ENCODE measurements at places on chromosomes 6 and 20.

GRCh38 chr6:35534407-35535170 lies 21.9 kb upstream of the TULP1 start:
- DNase-seq: no peak

GRCh38 chr20:58011947-58012610 lies 216.4 kb downstream of the ANKRD60 start:
- no peak for DNase-seq

GRCh38 chr20:63230800-63231268 lies 4.9 kb upstream of the BIRC7 start:
- peak; percentile 63 for DNase-seq

DNA sequence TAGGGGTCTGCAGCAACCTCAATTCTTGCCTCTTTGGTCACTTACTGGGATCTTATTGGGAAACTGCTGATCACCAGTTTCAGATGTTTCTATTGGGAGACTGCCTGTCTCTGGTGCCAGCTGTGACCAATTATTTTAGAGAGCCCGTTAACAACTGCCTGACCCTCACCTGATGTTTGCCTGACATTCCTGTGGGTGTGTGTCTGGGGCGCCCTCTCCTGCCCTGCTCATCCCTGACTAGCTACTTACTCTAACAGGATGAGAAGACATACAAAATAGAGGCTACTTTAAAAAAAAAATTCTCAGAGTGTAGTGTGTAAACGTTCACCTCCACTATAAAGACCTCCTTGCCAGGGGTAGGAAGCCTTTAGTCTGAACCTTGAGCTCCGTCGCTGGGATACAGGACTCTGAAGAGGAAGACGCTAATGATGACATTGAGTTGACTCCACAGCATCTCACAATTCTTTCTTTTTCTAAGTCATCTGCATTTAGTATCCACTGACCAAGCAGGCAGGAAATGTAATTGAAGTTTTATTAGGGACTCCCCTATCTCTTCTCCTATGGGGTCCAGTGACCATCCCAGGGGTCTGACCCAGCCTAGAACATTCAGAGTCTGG lies 54.6 kb upstream of the DDR1 start:
- DNase-seq: no peak

DNA sequence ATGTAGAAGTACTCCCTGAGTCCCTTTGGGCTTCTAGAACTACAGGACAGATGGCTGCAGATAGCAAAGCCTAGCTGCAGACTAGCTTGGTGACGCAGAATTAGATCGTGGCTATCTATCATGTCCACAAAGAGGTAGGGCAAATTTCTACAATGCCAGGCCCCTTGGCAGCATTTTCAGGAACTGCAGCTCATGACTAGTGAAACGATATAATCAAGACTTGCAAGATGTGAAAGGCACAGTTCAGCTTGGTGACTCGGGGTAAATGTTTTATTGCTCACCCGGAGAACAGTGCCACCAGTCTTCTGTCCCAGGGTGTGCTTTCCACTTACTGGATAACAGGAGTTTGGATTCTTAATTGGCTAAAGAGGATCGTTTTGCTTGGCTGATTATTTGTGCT lies 108.7 kb upstream of the LY86 start:
- DNase-seq: no peak

DNA sequence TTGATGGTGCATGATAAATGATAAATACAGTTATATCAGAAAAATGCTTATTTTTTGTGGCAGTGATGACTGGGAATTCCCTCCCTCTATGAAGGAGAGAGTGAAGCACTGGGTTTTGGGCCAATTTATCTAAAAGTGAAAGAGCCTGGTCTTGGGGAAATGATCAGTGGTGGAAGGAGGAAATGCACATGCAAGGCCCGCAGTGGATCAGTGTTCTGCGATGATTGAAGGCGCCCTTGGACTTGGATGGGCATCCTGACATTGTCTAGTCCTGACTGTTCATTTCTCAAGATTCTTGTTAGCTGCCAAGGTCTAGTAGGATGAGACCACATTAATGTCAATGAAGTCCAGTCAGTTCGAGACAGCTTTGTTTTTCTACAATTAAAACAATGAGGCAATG lies 272.0 kb upstream of the SLC35B3 start:
- no peak for DNase-seq

- DNase-seq: no peak
Observed at GRCh38 chr6:40444312-40444711, 142.9 kb downstream of the LRFN2 start.

GRCh38 chr6:90230548-90231215 lies 66.0 kb downstream of the BACH2 start:
- DNase-seq: no peak

- no peak for DNase-seq
Observed at GRCh38 chr20:59153832-59154231, 9.8 kb upstream of the ZNF831 start.

GRCh38 chr6:37819802-37820717 lies 533 bp downstream of the ZFAND3 start:
- DNase-seq: peak; percentile 56

DNA sequence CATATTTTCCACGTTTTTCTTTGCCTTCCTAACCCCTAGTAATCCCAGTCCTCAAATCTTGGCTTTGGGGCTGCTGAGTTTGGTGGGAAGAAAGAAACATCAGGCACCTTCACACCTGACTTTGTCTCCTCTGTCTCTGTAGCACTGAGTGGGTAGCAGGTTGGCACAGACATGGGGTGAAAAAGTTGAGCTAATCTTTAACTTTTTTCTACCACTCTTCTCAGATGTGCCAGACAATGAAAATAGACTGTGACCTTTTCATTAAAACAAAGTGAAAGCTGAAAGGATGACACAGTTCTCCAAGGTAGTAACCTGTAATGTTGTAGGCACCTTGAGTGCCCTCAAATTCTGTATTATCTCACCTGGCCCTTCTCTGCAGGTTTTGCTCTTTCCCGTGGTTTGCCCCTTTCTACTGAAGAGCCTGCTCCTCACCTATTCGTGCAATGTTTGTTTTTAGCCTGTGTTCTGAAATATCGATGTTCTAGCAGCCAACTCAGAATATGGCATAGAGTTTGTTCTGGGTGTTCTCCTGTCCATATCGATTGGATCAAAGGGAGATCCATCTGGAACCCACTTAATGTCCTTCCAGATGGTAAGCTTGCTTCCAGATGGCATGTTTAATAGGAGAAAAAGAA lies 57.8 kb upstream of the ATXN1 start:
- no peak for DNase-seq

DNA sequence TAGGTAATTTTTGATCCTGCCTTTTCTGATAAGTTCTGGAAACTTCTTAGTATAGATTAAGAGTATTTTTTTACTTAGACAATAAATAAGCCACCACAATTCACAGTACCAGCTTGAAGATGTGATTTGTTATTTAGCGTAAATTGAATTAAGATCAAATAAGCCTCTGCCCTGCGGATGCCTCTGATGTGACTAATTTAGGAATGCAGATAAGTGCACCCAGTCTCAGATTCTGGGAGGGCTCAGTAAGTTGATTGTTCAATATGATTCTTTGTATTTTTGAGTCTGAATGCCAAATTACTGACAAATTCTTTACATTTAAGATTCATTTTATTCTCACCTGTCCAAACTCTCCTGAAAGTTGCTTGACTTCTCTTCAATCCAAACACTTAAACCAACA lies 147.5 kb downstream of the THBS2 start:
- no peak for DNase-seq

- DNase-seq: no peak
Observed at GRCh38 chr20:17790296-17790695, 90.5 kb downstream of the BANF2 start.

- no peak for DNase-seq
Observed at GRCh38 chr6:114144887-114145851, 174.2 kb upstream of the HDAC2 start.

- DNase-seq: peak; percentile 45
Observed at GRCh38 chr6:138765896-138766655, 7.5 kb upstream of the CCDC28A start.

- DNase-seq: no peak
Observed at GRCh38 chr6:17349427-17349826, 44.0 kb upstream of the CAP2 start.

GRCh38 chr20:48763216-48763914 lies 64.4 kb downstream of the PREX1 start:
- no peak for DNase-seq

DNA sequence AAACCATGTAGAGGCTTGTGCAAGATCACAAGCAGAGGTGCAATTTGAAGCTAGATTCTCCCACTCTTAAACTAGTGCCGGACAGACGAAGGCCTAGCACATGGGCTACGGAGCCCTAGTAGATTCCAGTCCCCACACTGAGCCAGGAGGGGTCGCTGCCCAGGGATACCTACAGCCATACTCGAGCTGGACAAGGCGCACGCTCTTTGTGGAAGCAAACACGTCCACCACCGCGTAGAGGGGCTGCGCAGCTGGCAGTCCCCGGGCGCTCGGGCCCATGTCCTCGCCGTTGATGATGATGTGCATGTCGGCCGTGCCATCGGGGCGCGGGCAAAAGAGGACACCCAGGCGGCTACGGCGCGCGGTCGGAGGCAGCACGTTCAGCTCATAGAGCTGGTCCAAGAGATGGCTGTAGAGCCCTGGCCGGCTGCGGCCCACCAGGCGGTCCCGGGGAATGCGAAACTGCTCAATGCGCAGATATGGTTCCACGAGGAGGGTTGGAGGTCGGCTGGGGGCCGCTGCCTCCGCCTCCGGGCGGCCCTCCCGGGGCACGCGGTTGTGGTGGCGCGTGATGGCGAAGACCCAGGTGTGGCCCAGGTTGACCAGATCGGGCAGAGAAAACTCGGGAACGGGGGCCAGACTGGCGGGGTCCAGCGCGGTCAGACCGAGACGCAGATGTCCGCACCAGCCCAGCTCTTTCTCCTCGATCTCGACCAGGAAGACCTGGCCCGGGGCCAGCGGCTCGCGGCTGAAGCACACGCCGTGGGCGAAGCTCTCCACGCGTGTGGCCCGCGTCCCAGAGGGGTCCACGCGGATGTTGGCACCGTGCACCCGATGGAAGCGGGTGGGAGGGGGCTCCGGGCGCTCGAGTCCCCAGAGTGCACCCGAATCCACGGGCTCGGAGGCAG lies 677 bp downstream of the NEURL2 start:
- DNase-seq: peak; percentile 74

- no peak for DNase-seq
Observed at GRCh38 chr20:10854976-10855375, 181.2 kb upstream of the JAG1 start.

DNA sequence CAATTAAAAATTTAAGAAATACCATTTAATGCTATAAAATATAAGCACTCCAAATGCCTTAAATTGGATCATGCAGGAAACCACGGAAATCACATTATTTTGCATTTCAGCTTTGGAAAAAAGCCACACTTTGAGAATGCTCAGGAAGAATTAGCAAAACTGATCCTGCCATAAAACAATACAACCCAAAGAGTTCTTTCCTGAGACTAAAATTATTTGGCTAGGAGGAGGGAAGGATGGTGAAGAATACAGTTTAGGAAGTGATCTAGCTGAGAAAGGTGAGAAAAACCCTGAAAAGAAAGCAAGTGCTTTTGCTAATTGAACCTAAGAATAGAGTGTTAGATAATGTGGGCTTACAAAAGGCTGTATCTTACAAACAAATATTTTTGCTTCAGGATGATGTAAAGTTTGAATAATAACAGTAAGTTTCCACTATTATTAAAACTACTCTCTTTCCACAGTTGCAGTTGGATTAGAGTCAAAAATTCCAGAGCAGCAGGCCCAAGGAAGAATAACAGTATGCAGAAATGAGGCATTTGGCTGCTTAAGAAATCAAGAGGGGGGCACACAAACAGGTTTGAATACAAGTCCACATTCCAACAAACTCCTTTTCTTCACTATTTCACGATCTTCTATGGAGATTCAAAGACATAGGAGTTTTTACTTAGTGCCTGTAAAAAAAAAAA lies 565.4 kb downstream of the RFPL4B start:
- no peak for DNase-seq

- no peak for DNase-seq
Observed at GRCh38 chr6:129889580-129889979, 28.5 kb upstream of the TMEM244 start.

DNA sequence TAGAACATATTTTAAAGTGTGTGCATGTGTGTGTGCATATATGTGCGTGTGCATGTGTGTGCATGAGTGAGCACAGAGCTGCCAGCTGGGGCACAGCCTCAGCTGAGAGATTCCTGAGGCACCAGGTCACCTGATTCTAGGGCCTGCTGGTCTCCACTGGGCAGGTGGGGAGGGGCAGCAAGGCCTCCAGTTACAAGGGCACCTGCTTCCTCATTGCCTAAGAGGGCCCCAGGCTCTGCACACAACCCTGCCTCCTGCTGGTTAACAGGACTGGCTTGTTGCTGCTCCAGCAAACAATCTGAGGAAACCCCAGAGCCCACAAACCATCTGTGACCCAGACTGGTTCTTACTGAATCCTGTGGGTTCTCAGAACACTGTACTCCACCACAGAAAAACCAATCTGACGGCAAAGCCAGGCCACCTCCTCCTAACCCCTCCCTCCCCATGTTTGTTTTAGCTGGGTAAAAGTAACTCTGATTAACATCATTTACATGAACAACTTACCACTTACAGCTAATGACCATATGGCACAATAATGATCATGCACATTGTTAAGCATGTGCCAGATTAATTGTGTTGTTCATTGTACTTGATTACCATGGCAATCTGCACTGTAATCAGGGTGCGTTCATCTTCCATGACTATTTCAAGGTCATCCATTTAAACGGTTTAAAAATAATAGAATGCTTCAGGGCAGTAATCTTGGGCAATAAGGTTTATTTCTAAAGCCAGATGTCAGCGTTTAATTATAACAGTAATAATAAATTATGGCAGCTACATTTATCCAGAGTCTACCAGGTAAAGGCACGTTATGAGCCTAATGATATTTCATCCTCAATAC lies 23.1 kb upstream of the UBE2J1 start:
- peak; percentile 69 for DNase-seq

DNA sequence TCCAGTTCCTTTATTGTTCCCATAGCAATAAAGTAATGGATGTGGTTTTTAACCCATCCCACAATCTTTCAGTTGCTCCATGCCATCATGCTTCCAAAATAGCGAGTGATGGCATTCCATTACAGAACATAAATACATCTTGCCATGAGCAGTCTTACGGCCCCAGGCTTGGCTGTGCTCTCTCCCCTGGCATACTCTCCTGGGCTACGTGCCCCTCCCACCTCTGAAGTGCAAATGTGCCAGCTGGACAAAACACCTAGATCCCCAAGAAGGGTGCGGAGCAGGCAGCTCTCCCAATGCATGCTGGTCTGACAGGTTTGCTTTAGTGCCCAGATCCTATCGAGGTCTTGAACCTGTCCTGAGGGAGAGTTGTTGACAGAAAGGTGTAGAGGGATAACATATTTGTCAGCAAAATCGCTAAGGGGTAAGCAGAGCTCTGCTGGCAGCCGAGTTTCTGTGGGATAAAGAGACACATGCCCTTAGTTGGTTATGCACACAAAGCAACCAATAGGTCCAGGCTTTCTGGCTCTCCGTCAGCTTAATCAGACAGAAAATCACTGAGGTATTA lies 43.9 kb upstream of the PAX1 start:
- DNase-seq: no peak

All from small intestine (tissue), 16 donors.